ENCODE measurements at places on chromosomes 3 and 15.

DNA sequence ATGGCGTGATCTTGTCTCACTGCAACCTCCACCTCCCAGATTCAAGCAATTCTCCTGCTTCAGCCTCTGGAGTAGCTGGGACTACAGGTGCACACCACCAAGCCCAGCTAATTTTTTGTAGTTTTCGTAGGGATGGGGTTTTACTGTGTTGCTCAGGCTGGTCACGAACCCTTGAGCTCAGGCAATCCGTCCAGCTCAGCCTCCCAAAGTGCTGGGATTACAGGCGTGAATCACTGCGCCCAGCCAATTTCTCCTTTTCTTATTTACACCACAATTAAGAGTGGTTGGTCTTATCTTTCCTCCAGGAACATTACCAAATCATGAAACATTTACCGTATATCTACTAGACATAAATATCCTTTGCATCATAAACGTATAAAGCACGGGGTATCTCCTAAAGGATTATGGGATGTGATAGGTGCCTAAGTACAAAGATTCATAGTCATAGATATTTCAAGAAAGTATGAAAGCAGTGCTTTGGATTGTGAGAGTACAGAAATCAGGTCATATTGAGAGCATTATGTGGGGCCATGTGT is 194.5 kb downstream of the RBMS3 start:
- DNase-seq: no peak

DNA sequence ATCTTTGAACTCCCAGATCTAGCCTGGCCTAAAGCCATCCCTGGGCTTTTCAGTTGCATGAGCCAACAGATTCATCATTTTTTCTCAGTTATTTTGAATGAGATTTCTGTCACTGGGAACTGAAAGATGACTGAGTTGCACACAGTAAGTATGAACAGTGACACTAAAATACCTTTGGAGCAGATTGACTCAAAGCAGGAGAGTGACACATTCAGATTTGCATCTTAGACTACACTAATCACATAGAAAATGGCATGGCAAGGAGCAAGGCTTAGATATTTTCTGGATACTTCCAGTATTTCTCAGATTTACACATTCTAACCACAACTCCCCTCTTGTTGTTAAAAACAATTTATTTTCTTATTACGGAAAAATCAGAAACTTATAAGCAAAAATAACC is 32.8 kb downstream of the SEC62 start:
- no peak for DNase-seq

DNA sequence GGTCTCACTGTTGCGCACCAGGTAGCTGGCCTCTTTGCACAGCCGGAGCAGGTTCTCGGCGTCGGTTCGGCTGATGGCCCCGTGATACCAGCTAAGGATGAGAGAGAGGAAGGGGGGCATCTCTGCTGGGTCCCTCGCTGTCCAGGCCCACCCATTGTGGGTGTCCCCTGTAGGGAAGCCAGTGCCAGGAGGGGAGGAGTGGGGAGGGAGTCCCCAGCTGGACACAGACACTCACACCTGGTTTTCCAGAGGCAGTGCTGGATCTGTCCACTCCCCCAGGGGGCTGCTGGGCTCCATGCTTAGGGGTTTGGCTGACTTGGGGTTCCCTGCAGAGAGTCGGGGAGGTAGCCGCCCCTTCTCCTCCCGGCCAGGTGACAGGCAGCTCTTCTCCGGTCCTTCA is 15.9 kb downstream of the SHF start:
- no peak for DNase-seq

DNA sequence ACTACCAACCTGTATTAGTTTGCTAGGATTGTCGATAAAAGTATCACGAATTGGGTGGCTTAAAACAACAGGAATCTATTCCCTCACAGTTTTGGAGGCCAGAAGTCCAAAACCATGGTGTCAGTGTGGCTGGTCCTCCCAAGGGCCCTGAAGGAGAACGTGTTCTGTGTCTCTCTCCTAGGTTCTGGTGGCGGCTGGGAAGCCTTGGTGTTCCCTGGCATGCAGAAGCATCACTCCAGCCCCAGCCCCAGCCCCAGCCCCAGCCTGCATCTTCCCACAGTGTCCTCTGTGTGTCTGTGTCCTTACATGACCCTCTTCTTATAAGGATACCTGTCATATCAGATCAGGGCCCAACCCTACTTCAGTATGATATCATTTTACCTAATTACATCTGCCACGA is 272.5 kb upstream of the LYSMD4 start:
- no peak for DNase-seq

DNA sequence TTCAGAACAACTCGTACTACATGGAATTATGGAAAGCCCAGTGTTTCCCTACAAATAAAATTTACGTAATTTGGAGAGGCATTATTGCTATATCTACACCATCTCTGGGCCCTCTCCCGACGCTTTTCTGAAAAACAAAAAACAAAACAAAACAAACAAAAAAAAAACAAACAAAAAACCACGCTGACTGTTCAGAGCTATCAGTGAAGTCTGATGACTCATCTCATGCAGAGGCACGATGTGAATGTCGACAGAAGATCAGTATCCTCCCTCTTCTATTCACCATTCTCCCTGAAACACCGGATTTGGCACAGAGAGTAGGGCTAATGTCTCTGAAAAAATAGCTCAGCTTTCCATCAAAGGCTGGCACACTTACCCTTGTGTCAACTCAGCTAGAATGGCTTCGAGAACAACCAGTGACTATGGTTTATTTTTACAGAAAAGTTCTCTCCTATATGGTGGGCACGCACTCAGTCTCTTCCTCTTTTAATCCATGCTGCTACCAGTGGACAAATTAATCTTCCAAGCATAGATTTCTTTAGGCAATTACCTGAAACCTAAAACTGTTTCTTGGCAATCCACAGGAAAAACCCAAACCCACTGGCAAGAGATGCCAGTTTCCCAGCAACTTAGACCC is 1.5 kb downstream of the CRBN start:
- no peak for DNase-seq

- no peak for DNase-seq
Measured at GRCh38 chr3:184694133-184694665, 17.7 kb downstream of the MAGEF1 start.

GRCh38 chr3:98705694-98706093 is 57.4 kb upstream of the ST3GAL6 start:
- DNase-seq: no peak

DNA sequence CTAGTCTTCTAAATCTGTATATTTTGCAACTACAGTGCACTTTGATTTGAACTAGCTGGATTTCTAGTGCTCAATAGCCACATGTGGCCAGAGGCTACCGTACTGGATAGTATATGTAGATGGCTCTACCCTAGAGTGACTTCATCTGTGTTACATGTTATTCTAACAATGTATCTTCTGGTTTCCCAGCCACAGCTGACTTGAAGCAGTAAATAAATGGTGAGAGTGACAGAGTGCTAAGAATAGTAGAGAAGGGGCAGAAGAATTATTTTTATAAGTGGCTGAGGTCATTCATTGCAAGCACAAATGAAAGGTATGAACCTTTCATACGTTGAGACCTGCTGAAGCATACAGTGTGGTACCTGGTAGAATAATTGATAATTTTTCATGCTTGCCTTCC is 30.9 kb downstream of the KAT2B start:
- DNase-seq: no peak

GRCh38 chr3:37290551-37290950 is 116.2 kb upstream of the LRRFIP2 start:
- no peak for DNase-seq

DNA sequence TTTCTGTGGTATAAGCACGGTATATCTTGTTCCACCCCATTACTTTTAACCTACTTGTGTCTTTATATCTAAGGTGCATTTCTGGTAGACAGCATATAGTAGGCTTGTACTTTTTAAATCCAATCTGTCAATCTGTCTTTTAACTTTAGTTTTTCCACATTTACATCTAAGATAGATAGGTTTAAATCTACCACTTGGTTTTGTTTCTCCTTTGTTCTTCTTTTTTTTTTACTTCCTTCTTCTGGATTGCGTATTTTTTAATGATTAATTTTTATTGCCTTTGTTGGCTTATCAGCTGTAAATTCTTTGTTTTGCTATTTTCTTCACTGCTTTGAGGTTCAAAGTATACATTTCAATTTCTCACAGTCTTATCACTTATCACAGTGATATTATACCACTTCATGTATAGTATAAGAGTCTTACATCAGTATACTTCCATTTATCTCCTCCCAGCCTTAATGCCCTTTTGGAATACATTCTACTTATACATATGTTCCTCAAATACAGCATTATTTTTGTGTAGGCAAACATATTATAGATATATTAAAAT is 31.0 kb downstream of the IQCB1 start:
- no peak for DNase-seq

GRCh38 chr15:35197306-35197705 is 112.2 kb upstream of the NANOGP8 start:
- no peak for DNase-seq

- no peak for DNase-seq
Measured at GRCh38 chr15:31327669-31328427, 1.2 kb downstream of the KLF13 start.

- no peak for DNase-seq
Measured at GRCh38 chr3:71269906-71270305, 313.6 kb downstream of the FOXP1 start.

DNA sequence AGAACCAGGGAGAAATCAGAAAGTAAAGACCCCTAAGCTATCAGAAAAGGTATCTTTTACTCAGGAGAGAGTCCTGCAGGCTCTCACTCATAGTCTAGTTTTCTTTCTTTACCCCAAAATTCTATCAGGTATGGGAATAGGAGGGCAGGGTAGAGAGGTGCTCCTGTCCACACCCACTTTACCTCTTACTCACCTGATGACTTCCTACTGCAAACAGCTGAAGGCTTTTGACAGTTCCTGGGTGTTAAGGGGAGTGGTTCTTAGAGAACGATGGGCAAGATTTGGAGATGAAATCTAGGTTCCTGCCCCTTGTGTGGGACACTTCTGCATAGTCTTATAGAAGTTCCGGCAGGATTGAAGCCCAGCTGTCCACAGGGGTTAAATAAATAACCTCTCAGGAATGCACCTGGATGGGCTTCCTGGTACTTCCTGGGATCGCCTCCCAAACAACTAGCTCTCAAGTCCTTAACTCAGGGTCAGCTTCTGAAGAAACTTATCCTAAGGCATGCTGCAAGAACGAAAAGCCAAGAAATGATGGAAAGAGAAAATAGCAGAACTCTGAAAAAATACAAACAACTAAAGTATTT is 10.8 kb upstream of the TNFAIP8L3 start:
- no peak for DNase-seq

GRCh38 chr3:173538410-173538809 is 140.9 kb downstream of the NLGN1 start:
- DNase-seq: no peak

GRCh38 chr3:16484216-16484615 is 29.3 kb downstream of the RFTN1 start:
- DNase-seq: no peak

DNA sequence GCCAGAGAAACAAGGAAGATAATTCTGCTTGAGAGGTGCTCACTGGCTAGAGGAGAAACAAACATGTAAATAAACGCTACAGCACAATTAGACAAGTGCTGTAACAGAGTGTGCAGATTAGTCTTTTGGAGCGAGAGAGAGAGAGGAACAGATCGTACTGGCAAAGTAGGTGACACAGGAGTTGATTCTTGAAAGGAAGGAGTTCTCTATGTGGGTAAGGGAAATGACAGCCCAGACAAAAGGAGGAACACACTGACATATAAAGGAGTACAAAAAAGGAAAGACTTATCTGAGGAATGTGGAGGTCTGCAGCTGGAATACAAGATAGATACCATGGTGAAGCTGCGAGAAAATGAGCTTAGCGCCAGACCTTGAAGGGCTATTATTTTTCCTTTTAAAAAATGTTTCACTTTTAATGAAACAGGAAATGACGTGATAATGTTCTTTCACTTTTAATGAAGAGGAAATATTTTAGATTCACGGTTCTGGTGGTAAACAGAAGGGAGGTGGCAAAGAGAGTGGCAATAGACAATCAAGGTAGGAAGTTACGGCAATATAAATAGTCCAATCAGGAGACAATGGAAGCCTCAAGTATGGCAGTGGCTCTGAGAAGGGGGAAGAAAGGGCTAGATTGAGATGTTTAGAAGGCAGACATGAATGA is 202.9 kb downstream of the VPS13C start:
- no peak for DNase-seq

DNA sequence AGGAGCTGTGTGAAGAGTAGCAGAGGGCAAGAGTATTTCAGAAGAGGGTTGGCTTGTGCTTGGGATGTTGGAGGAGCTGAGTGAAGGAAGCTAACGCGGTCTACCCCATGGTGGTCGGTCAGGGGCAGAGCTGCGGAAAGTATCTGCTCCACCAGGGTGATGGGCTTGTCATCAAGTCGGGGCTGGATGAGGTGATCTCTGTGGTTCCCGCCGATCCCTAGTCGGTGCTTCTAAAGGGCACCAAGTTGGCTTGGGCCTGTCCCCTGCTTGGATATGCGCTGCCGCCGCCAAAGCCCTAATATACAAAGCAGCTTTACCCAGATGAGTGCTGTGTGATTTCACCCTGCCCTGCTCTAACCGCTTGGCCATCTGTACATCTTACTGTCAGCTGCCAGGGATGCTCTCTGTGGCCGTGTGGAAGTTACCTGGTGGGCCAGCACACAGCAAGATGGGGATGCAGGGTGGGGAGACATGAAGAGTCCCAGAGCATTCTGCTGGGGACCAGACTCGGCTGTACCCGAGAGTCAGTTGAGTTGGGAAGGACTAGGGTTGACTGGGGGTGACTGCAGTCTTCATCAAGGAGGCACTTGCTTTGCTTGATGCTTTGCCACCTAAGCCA is 226.1 kb upstream of the BHLHE40 start:
- DNase-seq: no peak

DNA sequence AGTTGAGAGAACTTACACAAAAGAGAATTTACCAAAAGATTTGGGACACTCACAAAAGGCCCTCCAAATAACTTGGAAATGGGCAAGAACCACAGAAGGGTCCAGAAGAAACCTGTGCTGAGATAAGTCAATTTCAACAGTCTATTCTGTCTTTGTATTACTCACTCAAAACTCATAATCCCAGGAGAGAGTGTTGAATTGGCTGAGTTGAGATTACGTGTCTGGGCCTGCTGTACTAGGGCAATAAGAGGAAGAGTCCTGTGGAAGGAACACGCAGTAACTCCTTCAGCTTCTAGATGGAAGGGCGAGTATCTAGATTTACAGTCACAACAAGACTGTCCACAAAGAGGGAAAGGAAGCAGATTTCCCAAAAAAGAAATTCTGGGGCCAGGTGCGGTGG is 42.5 kb upstream of the DYNC1LI1 start:
- no peak for DNase-seq

DNA sequence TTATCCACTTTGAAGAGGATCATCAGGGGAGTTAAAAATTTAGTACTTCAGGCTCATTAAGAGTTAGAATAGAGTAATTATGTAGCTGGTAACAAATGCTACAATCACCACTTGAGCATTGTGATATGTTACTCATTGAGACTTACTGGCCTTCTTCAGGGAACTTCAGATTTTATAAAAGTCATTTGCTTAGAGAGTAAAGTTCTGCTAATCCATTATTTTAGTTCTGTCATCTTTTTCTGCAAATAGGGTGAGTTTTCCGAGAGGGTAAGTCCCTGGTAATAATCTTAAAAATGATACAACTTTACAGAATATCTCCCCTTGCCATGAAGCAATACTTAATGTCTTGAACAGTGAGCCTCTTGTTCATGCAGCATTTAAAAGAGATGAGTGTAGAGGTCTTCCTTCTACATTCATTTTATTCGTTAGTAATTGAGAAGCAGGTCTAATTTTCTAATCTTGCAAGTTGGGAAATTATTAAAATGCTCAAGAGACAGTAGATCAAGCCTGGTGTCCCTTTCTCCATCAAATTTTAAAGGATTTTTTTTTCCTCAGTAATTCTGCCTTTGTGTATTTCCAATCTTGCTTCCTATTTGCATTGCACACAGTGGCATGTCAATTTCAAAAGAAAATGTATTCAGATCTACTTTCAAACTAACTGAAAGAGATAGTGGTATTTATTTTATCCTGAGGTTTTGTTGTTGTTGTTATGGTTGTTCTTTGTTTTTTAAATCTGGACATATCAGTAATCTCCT is 52.6 kb downstream of the MBNL1 start:
- DNase-seq: no peak
